HCEC 1CT (cell line): ENCODE measurements at places on chromosomes 12 and 14.

- no peak for DNase-seq
Observed at GRCh38 chr14:51318813-51319597, 79.0 kb downstream of the TMX1 start.

- no peak for DNase-seq
Observed at GRCh38 chr14:93333631-93334103, 831 bp upstream of the BTBD7 start.

DNA sequence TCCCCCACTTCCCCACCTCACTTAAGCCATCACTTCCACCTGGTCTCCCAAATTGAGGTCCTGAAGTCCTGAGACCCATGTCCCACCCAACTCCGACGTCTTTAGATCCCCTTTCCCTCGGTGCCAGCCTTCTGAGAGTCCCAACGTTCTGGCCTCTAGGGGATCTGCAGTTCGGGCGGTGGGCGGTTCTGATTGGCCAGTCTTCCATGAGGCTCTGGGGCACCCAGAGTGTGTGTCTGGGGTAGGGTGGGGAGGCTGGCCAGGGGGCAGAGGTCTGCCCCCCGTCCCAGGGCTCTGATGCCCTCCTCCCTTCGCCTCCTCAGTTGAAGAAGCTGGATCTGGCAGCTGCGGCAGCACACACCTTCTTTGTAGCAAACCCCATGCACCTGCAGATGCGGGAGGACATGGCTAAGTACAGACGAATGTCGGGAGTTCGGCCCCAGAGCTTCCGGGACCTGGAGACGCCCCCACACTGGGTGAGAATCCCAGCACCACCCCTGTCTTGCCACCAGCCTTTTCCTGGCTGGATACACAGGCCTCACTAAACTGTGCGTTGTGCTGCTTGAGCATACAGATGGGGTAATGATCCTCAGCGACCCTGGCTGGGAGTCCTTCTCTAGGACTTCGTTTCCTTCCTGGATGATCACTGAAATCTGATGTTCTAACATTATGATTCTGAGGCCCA lies 1.5 kb downstream of the P3H3 start:
- DNase-seq, result no peak

- DNase-seq, result peak; percentile 28
Observed at GRCh38 chr12:106248846-106249371, 1.1 kb upstream of the CKAP4 start.

DNA sequence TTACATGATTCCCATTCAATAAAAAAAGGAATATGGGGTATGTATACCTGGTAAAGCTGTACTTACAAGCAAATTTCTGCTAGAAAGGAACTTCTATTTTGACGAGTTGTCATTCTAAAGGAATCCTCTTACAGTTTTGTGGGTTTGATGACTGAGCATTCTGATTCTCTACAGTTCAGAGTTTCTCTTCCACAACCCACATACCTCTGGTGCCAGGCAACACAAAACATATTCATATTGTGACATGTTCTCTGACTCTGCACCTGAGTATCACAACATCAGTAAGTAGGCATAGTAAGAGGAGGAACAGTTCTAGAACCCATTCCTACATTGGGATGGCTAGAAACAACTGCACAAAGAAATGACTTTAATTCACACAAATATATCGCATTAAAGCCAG lies 636.6 kb downstream of the MED13L start:
- DNase-seq, result no peak

- DNase-seq, result peak; percentile 11
Observed at GRCh38 chr14:48398675-48399282, 723.4 kb upstream of the MDGA2 start.
